CMK (cell line): ENCODE measurements at places on chromosomes 7 and 10.
A peak's percentile ranks its signal among the peaks of the same experiment; 100 is the strongest.

GRCh38 chr10:29710128-29710527 lies 75.4 kb upstream of the SVIL start:
- no peak for DNase-seq

- DNase-seq: peak; percentile 26
Measured at GRCh38 chr10:84008878-84009277, 130.4 kb upstream of the GHITM start.

DNA sequence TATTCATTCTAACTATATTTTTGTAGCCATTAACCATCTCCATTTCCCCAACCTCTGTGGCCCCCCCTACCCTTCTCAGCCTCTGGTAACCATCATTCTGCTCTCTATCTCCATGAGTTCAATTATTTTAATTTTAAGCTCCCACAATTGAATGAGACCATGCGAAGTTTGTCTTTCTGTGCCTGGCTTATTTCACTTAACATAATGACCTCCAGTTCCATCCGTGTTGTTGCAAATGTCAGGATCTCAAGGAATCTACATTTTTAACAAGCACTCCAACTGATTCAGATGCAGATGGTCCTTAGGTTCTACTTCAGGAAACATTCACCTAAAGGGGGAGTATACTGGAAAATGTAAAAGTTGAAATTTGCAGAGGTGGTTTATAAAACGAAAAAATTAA lies 60.2 kb upstream of the PTPN12 start:
- no peak for DNase-seq

DNA sequence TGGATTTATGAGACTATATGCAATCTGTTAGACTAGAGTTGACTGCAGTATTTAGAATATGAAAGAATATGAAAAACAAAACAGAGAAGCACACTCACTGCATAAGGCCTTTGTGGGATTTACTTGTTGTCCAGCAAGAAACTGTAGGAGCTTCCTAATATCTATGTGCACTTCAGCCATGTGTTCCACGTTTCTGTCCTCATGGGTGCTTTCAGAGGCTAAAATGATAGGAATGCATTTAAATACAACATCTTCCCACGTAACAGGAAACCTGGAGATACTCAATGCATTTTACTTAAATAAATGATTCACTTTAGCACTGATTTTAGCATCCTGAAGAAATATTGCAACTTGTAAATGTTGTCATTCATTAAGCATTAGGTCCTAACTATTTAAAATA lies 11.7 kb downstream of the HUS1 start:
- no peak for DNase-seq

- DNase-seq: no peak
Measured at GRCh38 chr10:103660364-103661197, 167.1 kb downstream of the NEURL1 start.

DNA sequence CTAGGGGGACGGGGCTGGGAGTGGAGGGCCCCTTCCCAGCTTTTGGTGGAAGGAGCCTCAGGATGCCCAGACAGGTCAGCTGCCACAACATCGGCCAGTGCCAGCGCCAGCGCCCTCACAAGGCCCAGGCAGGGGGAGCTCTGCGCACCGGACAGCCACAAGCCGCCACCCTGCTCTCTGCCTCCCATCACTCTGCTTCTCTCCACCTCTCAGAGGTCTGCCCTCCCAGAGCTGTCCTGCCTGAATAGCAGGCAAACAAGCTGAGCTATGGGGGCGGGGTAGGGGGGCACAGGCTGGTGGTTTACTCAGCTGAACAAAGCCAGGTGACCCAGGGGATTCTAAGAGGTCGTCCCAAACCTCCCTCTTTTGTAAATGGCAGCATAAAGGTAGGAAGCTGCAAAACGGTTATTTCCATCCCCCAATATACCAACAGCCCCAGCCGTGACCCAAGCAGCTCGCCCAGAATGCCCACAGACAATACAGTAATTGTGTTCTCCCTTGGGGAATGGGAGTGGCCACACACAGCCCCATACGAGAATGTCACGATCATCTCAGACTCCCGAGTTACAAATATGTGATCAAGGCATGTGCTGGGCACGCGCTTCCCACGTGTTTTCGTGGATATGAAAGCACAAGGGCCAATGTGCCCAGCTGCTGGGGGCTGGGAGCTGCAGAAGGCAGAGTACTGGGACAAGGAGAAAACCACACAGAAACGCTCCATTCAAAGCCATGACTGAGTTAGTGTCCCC lies 19.7 kb downstream of the FAM53B start:
- no peak for DNase-seq

DNA sequence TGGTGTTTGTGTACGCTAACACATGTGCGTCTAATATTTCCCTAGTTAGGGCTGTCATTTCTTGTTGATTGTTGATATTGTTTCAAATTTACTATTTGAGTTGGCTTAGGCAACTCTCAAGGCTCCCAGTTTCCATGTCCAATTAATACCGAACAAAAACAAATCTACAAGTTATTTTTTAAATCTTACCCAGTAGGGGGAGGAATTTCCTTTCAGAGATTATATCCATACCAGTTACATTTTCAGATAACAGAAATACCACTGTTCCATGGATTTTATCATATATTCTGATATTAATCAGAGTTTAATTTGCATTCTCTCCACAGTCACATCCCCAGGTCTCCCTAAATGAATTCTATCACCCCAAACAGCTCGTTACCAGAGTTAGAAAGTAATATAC lies 7.2 kb upstream of the AKR1B10 start:
- DNase-seq: no peak

DNA sequence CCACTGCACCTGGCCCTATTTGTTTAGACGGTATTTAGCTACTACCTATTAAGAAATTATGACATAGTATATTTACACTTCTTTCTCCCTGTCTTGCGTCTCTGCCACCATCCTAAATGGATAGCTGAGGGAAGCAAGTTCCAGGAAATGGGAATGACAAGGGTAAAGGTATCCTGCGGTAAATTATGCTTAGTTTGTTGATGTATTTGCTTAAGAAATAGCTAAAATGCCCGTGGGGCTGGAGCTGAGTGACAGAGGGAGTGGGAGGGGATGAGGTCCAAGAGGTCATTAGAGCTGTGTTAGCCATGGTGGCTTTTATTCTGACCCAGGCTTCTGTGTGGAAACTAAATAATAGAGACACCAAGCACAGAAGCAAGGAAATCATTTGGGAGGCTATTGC lies 29.0 kb upstream of the UBE2D1 start:
- DNase-seq: no peak

DNA sequence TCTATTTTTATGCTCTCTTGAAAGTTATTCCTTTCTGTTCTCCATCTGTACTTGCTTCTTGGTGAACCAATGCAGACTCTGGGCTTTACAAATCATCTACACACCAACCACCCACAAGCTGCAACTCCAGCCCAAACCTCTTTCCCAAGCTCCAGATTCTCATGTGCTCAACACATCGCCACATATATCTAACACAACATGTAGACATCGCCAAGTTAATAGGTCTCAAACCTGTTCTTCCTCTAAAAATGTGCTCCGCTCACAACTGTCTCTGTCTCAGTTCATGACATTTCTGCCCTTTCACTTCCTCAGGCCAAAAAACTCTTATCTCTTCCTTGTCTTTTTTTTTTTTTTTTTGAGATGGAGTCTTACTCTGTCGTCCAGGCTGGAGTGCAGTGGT lies 95.7 kb upstream of the EEPD1 start:
- no peak for DNase-seq

GRCh38 chr7:91894781-91895480 lies 14.4 kb upstream of the MTERF1 start:
- no peak for DNase-seq

DNA sequence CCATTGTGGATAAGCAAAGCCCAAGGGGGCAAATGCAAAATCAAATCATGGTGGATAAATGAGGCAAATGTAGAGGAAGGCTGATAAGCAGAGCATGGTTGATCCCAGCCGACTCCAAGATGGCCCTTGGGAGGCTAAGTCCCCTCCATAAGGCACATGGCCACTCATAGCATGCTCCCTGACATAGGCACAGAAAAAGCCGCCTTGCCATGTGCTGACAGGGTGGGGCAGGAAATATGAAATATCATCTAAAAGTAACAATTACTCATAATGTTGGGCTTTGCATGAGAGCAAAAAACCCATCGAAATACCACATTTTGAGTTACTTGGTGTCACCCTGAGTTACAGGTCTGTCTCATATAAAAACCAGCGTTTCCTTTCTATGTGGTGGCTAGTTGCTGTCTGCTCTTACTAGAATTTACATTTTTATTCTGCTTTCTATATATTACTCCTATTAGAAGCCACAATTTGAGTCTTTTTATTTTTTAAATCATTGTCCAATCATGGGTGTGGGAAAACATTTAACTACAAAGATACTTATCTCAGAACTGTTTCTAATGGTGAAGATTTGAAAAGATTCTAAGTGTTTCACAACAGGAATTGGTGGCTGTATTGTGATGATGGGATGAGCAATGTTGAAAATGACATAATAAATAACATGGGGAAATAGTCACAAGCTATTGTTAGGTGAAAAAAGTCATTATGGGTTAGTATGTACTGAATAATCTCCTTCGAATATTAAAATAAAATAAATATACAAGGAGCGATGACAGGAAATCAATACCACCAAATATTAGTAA lies 102.7 kb downstream of the CUBN start:
- no peak for DNase-seq

DNA sequence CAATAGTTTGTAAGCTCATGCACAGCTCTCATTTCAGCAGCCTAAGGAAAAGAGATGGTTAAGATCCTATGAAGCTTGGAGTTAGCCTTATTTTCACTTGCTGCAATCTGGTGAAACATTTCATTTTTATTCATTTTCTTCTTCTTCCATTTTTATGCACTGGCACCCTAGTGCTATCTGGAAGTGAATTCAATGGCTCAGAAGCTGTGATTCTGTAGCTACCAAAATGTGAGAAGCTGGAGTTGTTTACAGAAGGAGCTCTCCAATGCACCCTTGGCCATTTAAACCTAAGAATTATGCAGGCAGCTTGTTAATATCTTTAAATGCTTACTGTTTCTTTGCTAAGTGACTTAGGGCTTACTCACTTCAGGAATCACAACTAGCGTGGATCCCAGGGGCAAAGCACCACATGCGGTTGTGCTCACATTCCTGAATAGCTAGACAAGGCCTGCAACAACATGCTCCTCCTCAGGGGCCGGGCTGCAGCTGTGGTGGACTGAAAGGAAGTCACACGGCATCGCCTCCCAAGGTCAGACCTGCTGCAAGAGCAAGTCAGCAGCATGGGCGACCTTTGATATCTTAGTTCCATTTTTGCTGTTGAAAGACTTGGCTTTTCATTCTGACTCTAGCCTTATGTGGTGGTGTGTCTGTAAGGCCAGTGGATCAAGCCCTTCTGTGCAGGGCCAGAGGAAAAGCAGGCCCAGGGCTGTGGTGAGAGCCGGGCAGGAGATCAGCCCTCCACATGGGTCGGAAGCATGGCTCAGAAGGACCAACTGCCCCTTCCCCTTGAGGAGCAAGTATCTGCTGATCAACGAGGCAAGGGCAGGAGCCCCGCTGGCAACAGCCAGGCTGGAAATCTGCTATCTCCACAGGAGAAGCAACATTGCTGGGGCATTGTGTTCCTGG lies 91.9 kb upstream of the MBL2 start:
- DNase-seq: no peak

- no peak for DNase-seq
Measured at GRCh38 chr10:62618576-62619412, 185.7 kb upstream of the ADO start.

GRCh38 chr7:1531263-1531978 lies 919 bp downstream of the MAFK start:
- no peak for DNase-seq

DNA sequence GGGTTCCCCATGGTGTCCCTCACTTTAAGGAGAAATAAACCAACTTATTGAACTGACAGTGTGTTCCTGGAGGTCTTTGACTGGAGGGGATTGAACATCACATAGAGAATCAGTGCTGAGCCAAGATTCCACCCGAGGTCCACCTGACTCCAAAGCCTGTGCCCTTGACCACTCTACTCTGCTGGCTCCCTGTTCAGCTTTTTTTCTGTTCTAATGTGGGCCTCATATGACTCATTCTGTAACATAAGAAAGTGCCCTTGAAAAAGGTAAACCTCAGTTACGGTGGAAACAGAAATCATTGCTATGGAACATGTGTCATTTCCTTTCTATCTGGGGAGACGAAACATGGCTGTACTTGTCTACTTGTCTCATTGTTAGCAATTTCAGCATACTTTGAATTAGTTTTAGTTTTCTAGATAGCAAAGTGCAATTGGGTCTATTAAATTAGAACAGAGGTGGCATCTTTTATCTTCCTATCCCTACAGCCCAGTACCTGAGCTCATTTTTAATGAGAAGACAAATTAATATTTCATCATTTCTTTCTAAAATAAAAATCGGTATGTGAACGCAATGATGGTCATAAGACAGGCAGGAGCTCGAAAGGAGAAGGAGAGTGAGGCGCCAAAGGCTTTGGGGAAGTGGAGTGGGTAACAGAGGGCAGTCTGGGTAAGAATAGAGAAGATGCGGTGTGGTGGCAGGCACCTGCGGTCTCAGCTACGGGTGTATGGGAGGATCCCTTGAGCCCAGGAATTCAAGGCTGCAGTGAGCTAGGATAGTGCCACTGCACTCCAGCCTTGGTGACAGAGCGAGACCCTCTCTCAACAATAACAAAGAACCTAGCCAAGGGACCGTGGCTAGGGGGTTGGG lies 1.5 kb downstream of the GSDME start:
- DNase-seq: no peak

DNA sequence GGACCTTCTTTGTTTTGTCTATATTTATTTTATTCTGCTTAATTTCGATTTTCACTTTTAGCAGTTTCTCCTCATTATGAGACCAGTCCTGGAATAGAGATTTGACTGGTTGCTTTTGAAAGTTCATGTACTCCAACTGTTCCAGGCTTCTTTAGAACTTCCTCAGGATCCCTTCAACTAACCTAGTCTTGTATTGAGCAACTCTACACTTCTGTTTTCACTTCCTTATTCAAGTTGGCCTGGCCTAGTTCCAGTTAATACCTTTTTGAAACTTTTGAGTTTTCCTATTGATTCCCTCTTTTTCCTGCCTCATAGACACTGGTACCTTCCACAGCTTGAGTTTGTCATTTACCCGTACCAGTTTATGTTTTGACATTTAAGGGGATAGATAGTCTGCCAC lies 421.7 kb downstream of the ATRNL1 start:
- no peak for DNase-seq

DNA sequence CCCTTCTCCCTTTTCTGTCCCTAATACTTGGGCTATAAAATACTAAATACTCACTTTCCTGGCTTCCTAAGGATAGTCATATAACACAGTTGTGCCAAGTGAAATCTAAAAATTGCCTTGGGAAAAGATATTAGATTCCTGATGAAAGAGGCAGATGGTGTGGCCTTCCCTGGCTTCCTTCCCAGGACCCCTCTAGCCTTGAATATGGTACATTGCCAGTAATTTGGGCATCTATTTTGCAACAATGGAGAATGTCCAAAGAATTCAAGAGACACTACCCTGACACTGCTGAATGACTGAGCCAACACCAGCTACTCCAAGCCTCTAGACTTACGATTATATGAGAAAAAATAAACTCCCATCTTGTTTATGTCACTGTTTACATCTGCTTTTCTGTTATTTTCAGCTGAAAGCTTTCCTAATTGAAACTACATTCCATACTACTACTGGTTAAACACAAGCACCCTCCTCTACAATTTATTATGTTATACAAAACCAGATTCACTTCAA lies 17.9 kb downstream of the COPG2 start:
- DNase-seq: no peak

- DNase-seq: peak; percentile 18
Measured at GRCh38 chr7:150450491-150451001, at the start of gene GIMAP8. TSS of gene GIMAP8 (plus strand) at chr7:150450630. CDS start at chr7:150466699, 16,069 bp downstream.
